ENCODE measurements at places on chromosomes 12 and 14.

- no peak for DNase-seq
Measured at GRCh38 chr14:101133068-101133467, 229.5 kb upstream of the RTL1 start.

- DNase-seq, result no peak
Measured at GRCh38 chr14:69530095-69530494, 44.6 kb downstream of the CCDC177 start.

- DNase-seq, result no peak
Measured at GRCh38 chr14:95488376-95489213, 27.9 kb downstream of the SYNE3 start.

GRCh38 chr12:51926064-51926632 is 18.8 kb downstream of the ACVRL1 start:
- DNase-seq, result no peak

- no peak for DNase-seq
Measured at GRCh38 chr12:121214855-121215745, 5.2 kb downstream of the P2RX4 start.
